ENCODE measurements at places on chromosomes 2 and 18.

- no peak for DNase-seq
Observed at GRCh38 chr2:104501929-104502328, 352.0 kb upstream of the POU3F3 start.

DNA sequence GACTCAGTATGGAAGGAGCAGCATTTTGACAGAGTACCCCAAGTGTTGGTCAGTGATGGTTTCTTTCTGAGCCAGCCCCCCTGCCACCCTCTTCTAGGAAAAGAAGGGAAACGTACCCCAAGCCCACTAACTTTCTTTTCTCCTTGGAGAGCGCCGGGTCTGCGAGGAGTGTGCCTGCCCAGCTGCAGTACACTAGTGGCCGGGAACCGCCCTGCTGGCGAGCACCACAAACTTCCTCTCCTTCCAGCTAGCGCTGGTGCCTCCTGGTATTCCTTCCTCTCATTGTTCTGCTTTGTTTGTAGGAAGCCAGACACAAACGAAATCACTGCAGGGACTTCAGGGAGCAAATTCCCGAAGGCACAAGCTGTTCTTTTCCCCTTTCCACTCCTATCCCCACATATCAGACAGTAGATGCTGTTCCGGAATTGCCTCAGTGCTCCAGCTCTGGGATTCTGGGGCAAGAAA, 1.8 kb downstream of the CCDC85A start:
- no peak for DNase-seq

DNA sequence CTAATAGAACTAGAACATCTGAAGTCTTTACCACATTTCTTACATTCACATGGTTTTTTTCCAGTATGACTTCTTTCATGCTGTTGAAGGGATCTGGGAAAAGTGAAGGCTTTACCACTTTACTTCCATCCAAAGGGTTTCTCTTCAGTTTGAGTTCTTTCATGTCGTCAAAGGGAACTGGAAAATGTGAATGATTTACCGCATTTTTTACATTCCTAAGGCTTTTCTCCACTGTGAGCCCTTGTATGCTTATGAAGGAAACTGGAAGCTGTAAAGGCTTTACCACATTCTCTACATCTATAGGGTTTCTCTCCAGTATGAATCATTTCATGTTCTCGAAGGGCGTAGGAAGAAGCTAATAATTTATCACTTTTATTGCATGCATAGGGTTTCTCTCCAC, 46.7 kb downstream of the NBEAL1 start:
- no peak for DNase-seq

DNA sequence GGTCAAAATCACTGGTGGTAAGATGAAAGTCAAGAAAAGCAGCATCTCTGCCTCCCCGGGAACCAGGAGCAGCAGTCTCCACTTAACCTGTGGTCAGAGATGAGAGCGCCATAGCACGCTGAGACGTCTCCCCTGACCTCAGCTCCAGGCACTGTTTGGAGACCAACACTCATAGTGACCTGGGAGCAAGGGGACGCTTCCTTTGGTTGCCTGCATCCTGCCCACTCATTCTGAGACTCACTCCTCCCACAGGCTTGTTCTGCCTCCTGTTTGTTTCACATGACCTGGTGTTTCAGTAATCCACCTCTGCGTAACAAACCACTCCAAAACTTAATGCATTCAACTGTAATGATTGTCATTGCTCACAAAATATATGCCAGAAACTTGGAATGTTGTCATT, 139.3 kb downstream of the ACOXL start:
- DNase-seq = no peak

DNA sequence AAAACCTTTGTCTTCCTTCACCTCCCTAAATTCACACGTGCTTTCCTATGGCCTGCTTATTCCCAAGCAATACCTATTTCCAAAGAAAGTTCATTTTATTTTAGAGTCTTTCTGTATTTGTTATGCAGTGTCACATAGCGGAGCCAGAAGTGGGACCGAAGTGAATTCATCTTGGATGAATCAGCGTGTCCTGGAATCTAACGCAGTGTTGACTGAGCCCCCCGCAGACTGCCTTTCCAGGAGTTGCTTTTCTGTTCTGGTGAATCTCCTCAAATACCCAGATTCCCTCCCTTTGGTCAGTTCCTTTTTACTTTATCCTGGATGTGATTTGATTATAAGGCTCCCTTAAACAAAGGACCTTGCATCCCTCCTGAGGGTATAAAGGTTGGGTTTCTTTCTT, 10.8 kb downstream of the ALPP start:
- DNase-seq = no peak
